ENCODE measurements at places on chromosomes 11 and 22.

GRCh38 chr11:71447791-71448256 lies 369 bp downstream of the DHCR7 start:
- peak; percentile 85 for DNase-seq

DNA sequence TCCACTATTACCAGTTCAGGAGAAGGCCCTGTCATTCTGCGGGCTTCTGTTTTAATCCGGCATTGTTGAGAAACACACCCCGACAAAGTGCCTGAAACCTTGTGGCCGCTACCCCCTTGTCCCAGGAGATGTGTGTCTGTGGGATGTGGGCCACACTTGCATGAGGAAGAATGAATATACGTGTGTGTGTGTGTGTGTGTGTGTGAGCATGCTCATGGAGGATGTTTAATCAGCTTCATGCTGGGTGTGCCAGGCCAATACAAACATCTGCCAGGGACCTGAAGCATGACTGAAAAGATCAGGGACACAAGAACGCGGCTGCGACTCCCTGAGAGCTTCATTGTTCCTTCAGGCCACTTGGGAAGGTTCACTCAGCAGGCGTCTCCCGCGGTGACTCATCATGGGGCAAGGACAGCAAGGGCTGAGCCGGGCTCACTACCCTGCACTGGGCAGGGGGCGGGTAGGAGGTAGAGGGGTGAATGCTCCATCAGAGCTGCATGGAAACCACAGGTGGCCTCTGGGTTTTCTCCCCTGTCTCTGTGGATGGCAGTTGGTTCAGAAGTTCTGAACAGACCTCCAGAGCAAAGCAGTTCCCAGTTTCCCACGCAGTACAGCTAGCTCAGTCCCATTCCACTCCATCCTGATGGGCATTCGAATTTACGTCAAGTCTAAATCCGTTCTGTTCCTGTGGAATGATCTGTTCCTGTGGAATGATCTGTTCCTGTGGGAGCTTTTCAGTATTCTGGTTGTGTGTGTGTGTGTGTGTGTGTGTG lies 7.0 kb upstream of the MALAT1 start:
- DNase-seq = peak; percentile 100

- peak; percentile 66 for DNase-seq
These were observed 1.1 kb upstream of the TTLL8 start for GRCh38 chr22:50058906-50059880.

- no peak for DNase-seq
These were observed 6.5 kb upstream of the KCNQ1OT1 start for GRCh38 chr11:2706321-2706720.

DNA sequence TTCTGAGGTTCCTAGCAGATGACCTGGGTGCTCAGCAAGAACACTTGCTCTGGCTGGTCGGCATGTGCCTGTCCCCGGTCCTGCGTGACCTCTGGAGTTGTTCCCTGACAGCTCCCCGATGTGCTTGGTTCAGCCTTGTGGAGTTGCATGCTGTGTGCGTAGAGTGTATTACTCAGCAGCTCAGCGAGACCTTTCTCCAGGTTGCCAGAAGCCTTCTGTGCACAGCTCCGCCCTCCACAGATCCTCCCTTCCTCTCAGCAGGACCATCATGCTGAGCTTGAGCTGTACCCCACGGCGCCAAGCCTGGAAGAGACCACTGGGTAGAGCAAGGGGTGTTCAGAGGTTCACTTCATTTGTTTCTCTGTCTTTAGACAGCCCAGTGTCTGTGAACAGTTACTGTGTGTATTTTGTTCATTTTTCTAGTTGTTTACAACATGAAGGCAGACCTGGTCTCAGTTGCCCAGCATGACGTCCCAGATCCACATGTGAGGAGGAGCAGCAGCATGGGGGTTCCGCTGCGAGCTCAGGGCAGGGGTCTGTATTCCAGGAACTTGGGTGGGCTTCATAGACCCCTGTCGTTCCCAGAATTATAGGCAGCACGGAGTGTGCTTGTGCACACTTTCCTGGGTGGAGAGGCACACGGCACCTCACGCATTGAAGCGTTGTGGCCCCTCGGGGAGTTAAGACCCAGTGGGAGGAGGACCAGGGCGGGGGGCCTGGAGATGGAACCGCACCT lies 148.6 kb downstream of the IGLL1 start:
- DNase-seq = peak; percentile 96

DNA sequence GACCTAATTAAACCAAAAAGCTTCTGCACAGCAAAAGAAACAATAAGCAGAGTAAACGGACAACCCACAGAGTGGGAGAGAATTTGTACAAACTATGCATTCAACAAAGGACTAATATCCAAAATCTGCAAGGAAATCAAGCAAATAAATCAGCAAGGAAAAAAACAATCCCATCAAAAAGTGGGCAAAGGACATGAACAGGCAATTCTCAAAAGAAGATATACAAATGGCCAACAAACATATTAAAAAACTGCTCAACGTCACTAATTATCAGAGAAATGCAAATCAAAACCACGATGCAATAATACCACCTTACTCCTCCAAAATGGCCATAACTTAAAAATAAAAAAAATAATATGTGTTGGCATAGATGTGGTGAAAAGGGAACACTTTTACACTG lies 5.2 kb downstream of the PLAAT5 start:
- DNase-seq = no peak

DNA sequence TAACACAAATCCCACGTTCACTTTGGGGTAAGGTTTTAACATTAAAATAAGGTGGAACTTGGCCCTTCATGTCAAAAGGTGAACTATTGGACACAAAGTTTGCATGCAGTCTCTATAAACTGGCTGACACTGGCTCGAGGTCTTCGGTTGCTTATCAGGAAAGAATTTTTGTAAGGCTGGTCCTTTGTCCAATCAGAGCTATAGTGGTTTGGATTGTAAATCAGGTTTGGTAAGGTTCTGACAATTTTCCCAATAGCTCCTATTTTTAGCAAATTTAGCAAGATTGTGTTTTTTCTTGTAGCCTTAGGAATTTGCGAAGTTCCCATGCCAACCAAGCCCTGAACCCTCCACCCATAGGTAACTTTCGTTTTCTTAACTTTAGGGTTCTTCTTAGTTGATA lies 17.6 kb upstream of the MED17 start:
- no peak for DNase-seq

DNA sequence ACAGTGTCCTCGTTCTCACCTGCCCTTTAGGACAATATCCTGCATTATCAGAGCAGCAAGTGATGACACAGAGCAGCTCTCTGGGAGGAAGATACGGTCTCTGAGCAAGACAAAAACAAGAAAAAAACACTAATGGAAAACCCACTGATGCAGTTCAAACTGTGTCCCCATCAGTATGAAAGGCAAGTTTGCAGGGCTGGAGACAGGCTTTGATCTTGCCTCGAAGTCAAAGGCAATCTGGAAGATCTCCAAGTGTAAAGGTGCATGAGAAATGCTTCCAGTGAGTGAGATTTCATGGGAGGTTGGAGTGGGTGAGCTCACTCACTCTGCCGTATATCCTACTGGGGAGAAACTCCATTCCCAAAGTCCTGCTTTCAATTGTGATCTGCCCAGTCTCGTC lies 157.5 kb downstream of the KIRREL3 start:
- no peak for DNase-seq

DNA sequence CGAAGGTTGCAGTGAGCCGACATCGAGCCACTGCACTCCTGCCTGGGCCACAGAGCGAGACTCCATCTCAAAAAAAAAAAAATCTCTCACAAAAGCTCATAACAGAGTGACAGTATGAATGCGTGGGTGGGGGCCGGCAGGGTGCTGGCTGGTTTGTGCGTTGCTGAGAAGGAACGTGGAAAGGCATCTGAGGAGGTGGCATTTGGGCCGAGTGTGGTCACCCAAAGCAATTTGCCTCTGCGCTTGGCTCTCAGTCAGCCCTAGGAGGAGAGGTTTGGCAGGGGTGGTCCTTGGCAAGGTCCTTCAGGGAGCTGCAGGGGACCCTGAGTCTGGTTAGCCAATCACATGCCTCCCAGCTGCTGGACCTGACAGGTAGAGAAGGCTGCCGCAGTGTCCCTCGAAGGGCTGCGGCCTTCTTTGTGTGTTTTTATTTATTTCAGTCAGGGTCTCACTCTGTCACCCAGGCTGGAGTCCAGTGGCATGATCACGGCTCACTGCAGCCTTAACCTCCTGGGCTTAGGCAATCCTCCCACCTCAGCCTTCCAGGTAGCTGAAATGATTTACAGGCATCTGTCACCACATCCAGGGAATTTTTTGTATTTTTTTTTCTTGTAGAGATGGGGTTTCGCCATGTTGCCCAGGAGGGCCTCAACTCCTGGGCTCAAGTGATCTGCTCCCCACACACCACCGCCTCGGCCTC lies 23.5 kb upstream of the OSBPL5 start:
- no peak for DNase-seq

GRCh38 chr11:22477312-22477711 lies 139.1 kb downstream of the SLC17A6 start:
- DNase-seq = peak; percentile 25

DNA sequence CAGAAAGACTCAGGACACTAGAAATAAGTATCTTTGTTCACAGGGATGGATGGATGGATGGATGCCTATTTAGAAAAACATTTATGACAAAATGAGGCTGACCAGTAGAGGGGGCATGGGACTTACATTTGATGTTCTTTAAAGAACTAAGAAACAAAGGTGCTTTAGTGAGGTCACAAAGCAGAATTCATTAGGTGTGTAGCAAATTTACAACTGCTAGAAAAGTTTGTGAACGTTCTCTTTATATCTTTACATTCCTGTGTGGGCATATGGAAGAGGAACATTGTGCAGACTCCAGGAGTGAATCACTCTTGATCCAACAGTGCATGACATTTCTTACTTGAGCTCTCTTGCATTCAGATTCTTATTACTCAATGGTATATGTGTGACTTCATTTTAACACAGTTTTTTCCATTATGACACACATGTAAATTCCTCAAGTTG lies 15.8 kb upstream of the SIK2 start:
- peak; percentile 78 for DNase-seq

- DNase-seq = no peak
These were observed 44.8 kb downstream of the TENM4 start for GRCh38 chr11:79396001-79396400.
